CD4-positive, alpha-beta T cell treated with Interleukin-17A for 1 hour (primary cell): ENCODE measurements at places on chromosomes 1 and 21.

- DNase-seq = no peak
Observed at GRCh38 chr1:1758059-1758621, 20.1 kb downstream of the NADK start.

GRCh38 chr1:66546047-66546810 lies 12.3 kb downstream of the SGIP1 start:
- no peak for DNase-seq

- no peak for DNase-seq
Observed at GRCh38 chr1:85494904-85495266, 29.9 kb upstream of the DDAH1 start.

- DNase-seq = no peak
Observed at GRCh38 chr1:212987702-212988322, 27.9 kb downstream of the ANGEL2 start.

GRCh38 chr1:245888809-245889208 lies 618.3 kb downstream of the SMYD3 start:
- peak; percentile 47 for DNase-seq

GRCh38 chr1:228120857-228121489 lies 11.9 kb upstream of the MRPL55 start:
- no peak for DNase-seq

DNA sequence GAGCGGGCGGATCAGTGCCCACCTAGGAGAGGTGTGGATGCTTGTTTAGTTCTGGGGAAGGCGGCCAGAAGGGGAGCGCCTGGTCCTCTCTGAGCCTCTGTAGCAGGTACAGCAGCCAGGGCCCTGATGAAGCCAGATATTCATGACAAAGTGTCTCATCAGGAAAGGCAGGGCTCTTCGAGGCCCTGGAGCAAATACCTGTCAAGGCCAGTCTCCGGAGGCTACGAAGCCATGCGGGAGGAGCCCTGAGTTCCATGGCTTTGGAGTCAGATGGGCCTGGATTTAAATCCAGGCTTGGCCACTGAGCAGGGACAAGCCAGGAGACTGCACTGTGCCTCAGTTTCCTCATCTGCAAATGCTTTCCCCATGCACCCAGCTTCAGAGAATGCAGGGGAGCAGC lies 25.4 kb upstream of the GPR153 start:
- DNase-seq = no peak

GRCh38 chr1:160971618-160972056 lies 17.0 kb upstream of the ITLN2 start:
- no peak for DNase-seq

DNA sequence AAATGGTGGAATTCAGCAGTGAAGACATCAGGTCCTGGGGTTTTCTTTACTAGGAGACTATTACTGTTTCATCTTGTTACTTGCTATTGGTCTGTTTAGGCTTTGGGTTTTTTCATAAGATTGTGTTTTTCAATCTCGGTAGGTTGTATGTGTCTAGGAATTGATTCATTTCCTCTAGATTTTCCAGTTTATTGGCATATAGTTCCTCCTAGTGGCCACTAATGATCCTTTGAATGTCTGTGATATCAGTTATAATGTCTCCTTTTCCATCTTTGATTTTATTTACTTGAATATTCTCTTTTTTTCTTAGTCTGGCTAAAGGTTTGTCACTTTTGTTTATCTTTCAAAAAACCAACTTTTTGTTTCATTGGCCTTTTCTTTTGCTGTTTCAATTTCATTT lies 233.0 kb downstream of the RWDD3 start:
- no peak for DNase-seq

DNA sequence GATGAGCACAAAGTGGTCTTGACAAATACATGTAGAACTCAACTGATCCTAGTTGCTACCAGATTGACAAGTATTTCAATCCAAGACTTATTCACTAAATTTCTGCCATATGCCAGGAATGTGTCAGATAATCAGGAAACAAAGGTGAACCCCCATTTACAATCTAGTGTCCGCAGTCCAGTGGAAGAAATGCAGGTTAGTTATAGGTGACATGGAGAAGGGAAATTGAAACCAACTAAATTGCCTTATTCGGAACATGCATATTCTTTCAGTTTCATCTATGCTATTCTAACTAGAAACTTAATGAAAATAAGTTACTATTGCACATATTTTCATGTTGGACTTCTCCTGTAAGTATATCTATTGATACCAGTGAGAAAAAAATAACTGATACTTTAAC lies 209.4 kb downstream of the COL24A1 start:
- DNase-seq = no peak
